Tibial nerve (tissue), 4 donors: ENCODE measurements at places on chromosomes 16 and 17. TPM values are rescaled to one million over a fixed set of nuclear protein-coding genes. Genes with fewer than 3 reads are reported as not detected.

DNA sequence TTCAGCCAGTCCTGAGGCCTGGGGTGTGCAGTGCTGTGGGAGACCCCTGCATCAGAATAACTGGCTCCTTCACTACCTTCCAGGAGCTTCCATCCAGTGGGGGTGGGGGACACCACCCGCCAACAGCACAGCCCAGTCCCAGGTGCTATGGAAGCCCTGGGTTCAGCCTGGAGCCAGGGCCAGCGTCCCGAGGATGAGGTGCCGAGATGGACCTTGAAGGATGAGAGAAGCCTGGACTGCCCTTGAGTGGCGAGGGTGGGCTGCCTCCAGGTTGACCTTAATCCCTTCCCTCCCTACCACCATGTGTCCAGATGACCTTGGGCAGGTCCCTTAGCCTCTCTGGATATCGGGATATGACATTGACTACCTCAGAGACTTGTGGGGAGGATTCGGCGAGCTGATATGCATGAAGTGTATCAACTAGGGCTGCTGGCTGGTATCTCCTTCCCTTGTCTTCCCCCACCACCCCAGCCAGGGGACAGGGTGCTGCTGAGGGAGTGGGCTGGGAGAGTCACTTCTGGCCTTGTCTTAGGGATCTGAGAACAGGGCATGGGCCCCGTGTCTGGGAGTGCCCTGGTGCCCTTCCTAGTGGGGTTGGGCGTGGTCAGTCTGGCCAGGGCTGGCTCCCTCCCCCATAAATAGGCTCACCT lies 14.2 kb upstream of the LASP1NB start:
- no peaks in the 10 kb centered on the region for H3K27me3 ChIP-seq
- peaks cover 83% of the 10 kb centered on the region for H3K4me1 ChIP-seq
- H3K36me3 ChIP-seq: peaks cover 16% of the 10 kb centered on the region
- no peak overlapping the region for H3K4me3 ChIP-seq

GRCh38 chr17:57783338-57783742 lies 38.2 kb upstream of the CCDC182 start:
- DNase-seq: peak; percentile 43
- H3K27me3 ChIP-seq: no peaks in the 10 kb centered on the region
- no peak overlapping the region for H3K27ac ChIP-seq
- H3K4me3 ChIP-seq: peak overlapping the region; percentile 4

GRCh38 chr16:85018529-85019236 lies 7.3 kb upstream of the ZDHHC7 start:
- no peak overlapping the region for H3K4me3 ChIP-seq
- DNase-seq: no peak
- peaks cover 7% of the 10 kb centered on the region for H3K4me1 ChIP-seq
- H3K27ac ChIP-seq: no peak overlapping the region

- no peak for DNase-seq
- H3K4me1 ChIP-seq: no peaks in the 10 kb centered on the region
- H3K4me3 ChIP-seq: no peak overlapping the region
Observed at GRCh38 chr16:66984892-66985311, 3.5 kb upstream of the CES4A start.

DNA sequence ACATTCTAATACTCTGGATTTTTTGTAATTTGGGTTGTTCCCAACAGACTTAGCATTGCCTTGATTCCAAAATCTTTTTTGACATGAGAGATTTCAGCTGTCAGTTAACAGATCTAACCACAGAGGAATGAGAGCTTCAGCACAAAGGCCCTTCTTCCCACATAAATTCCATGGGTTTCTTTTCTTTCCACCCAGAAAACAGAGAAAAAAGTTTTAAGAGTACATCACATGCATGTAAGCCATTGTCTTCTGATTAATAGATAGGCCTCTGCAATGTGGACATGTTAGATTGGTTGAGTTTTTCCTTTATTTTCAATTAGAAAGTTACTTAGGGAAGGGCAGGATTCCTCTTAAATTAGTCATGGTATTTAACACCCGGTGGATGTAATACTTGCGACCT lies 939 bp downstream of the MYH8 start:
- H3K4me3 ChIP-seq: no peak overlapping the region
- no peaks in the 10 kb centered on the region for H3K36me3 ChIP-seq
- no peaks in the 10 kb centered on the region for H3K4me1 ChIP-seq
- DNase-seq: no peak
- H3K27me3 ChIP-seq: no peaks in the 10 kb centered on the region
- no peak overlapping the region for H3K27ac ChIP-seq

DNA sequence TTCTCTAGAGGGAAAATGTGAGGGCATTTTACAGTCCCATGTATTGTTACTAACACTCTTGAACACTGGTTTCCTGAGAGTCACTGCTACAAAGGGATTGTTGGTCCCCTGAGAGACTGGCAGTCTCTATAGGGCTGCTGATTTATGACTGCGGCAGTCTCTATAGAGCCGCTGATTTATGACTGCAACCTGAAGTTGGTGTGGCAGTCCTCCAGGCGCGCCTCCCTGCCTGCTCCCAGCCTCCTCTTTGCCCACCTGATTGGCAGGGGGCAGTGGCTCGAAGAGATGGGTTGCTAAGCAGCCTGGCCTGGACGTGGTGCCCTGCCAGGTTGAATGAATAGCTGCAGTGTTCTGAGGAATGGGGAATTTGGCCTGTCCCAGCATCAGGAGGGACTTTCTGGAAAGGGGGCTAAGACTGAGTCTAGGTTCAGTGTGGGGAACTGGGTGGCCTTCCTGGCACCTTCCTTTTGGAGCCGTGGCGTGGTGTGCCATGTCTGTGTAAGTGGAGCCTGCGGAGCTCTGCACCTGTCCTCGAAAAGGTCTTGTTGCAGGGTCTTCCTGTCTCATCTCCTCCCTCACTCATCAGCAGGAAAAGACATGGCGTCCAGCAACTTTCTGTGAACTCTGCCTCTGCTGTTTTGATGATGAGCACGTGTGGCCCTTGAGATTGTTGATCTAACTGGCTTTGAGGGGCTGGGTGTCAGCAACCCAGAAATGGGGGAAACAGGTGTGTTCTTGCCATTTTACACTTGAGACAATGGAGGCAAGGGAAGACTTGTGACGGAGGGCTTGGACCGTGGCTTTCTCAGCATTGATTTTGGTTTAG lies 24.9 kb downstream of the SAP30BP start:
- H3K27me3 ChIP-seq: no peaks in the 10 kb centered on the region
- H3K27ac ChIP-seq: peak overlapping the region; percentile 92
- no peak for DNase-seq
- peaks cover 86% of the 10 kb centered on the region for H3K4me1 ChIP-seq
- H3K36me3 ChIP-seq: peaks cover 6% of the 10 kb centered on the region
- H3K4me3 ChIP-seq: no peak overlapping the region

DNA sequence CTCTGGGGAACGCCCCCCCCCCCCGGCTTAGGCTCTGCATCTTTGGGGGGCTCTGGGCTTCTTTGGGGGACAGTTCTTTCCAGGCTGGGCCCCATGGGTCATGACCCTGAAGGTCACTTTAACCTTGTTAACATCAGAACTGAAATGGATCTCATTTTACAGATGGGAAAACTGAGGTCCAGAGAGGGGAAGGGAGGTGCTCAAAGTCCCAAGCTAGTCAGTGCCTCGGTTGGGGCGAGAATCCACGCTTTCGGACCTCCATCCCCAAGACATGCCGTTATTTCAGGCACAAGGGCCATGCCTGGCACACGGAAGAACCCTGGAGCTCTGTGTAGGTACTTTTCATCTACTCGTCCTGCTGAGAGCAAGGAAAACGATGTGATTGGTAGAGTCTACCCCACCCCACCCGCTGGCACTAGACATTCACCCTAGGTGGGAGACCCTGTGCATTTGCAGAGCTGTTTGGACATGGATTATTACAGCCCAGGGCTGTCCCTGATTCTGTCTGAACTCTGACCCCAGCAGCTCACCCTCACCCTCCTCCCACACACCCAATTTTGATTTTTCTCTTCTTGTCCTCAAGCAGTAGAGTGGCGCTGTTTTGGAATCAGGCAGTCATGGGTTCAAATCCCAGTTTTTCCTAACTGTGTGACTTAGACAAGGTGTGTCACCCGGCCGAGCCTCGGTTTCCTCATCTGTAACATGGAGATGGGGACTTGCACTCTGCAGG lies 155.1 kb upstream of the CDC42EP4 start:
- H3K27ac ChIP-seq: no peak overlapping the region
- no peaks in the 10 kb centered on the region for H3K4me1 ChIP-seq
- no peak overlapping the region for H3K4me3 ChIP-seq
- H3K36me3 ChIP-seq: no peaks in the 10 kb centered on the region
- no peak for DNase-seq

GRCh38 chr17:79811011-79811867 lies 14.4 kb upstream of the CBX8 start:
- H3K27me3 ChIP-seq: peaks cover 21% of the 10 kb centered on the region
- H3K4me1 ChIP-seq: peaks cover 46% of the 10 kb centered on the region
- H3K36me3 ChIP-seq: no peaks in the 10 kb centered on the region
- no peak overlapping the region for H3K27ac ChIP-seq
- DNase-seq: no peak

- no peak for DNase-seq
- H3K4me1 ChIP-seq: no peaks in the 10 kb centered on the region
- H3K4me3 ChIP-seq: no peak overlapping the region
- no peaks in the 10 kb centered on the region for H3K36me3 ChIP-seq
- no peaks in the 10 kb centered on the region for H3K27me3 ChIP-seq
- peak overlapping the region; percentile 60 for H3K27ac ChIP-seq
Observed at GRCh38 chr17:17921192-17922069, 50.8 kb downstream of the TOM1L2 start.

- no peak overlapping the region for H3K27ac ChIP-seq
- no peak for DNase-seq
- H3K36me3 ChIP-seq: no peaks in the 10 kb centered on the region
- H3K4me1 ChIP-seq: no peaks in the 10 kb centered on the region
- H3K27me3 ChIP-seq: no peaks in the 10 kb centered on the region
Observed at GRCh38 chr17:82957961-82958561, 118.2 kb upstream of the ZNF750 start.

TBC1D26 gene
- not detected for total RNA-seq

GRCh38 chr16:22004341-22004740 lies 3.4 kb upstream of the PDZD9 start:
- no peak overlapping the region for H3K4me3 ChIP-seq
- DNase-seq: no peak
- no peak overlapping the region for H3K27ac ChIP-seq
- H3K36me3 ChIP-seq: no peaks in the 10 kb centered on the region
- H3K27me3 ChIP-seq: no peaks in the 10 kb centered on the region

DRG2 gene
- total RNA-seq: 55.1 TPM

SPATA22 gene
- 0.60 TPM for total RNA-seq

- H3K36me3 ChIP-seq: no peaks in the 10 kb centered on the region
- H3K27me3 ChIP-seq: no peaks in the 10 kb centered on the region
- no peak overlapping the region for H3K4me3 ChIP-seq
- H3K4me1 ChIP-seq: no peaks in the 10 kb centered on the region
Observed at GRCh38 chr17:33370401-33370800, 77.3 kb upstream of the ASIC2 start.

DNA sequence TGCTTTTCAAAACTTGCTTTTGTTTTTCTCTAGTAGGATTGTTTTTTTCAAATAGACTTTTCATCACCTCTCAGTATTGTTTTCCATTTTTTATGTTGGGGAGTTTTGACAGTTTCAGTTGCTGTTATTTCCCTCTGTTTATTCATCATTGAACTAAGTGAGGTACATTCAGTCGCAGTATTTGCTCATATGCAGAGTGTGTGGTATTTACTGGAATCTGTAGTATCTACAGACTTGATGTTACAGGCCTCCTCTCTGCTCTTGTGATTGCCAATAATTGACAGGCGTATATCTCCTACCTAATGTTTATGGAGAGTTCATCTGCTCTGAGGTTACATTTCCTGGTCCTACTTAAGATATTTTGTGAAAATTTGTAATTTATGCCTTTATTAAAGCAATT lies 49.6 kb downstream of the COX10 start:
- H3K27me3 ChIP-seq: no peaks in the 10 kb centered on the region
- no peak overlapping the region for H3K4me3 ChIP-seq
